ENCODE measurements at places on chromosomes 5 and 9.

DNA sequence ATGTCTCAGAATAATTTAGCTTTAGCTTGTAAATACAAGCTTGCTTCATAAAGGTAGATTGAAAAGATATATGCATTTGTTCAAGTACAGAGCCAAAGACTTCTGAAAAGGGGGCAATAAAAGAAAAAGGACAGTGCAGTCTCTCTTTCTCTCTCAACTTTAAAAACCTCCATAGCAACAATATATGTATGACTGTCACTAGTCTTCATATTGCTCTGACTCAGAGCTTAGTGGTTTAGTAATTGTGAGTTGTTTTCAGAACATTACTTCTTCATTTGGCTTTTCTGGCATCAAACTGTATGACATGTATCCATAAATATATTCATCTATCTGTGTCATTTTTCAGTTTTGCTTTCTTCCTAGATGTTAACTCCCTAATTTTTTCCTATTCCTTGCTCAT is 194.6 kb upstream of the KIF2A start:
- no peak for DNase-seq

DNA sequence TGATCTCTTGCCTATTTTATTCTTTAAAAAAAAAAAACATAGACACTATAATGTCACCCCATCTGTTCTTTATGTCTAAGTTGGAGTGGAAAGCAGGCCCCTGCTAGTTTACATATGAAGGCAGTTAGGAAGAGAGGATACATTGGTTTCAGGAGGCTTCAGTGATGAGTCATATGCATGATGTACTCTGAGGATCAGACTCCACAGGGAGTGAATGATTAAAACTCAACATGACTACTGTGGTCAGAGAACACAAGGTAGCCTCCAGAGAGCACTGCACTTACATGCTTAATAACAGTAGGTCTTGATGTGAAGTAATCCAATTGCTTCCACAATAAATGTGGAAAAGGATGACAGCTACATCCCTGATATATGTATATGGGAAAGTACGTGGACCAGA is 22.7 kb upstream of the FSTL4 start:
- DNase-seq, result peak; percentile 8

DNA sequence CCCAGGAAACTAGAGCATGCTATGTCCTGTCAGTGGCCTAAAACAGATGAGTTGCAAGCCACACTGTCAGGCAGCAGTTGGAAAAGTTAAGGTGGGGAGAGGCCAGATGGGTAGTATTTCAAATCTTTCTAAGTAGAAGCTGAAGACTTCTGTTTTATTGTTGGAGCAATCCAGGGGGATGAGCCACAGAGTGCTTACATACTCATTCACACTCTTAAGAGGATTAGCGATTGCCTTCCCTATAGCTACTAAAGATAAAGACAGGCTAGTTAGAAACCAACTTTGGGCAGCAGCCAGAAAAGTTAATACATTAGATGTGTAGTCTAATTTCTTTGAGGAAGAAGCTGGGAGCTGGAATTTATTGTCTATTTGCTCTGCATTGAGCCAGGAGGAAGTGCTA is 61.7 kb upstream of the ELAVL2 start:
- no peak for DNase-seq

GRCh38 chr5:148950471-148950863 is 112.4 kb downstream of the SH3TC2 start:
- no peak for DNase-seq

DNA sequence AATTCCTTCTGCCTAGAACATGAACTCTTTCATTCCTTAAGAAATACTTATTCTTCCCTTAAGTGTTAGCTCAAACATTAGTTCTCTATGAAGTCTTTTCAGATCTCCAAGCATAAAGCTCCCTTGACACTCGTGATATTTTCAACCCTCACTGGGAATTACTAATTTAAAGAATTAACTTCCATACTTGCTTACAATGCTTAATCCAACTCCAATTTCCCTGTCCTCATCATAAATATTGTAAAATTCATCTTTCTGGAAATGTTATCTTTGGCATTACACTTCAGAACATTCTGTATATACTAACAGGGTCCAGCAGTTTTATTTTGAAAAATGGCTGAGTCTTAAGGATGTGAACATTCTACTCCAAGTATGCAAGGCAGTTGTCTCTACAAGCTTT is 7.2 kb downstream of the STARD4 start:
- DNase-seq, result no peak

DNA sequence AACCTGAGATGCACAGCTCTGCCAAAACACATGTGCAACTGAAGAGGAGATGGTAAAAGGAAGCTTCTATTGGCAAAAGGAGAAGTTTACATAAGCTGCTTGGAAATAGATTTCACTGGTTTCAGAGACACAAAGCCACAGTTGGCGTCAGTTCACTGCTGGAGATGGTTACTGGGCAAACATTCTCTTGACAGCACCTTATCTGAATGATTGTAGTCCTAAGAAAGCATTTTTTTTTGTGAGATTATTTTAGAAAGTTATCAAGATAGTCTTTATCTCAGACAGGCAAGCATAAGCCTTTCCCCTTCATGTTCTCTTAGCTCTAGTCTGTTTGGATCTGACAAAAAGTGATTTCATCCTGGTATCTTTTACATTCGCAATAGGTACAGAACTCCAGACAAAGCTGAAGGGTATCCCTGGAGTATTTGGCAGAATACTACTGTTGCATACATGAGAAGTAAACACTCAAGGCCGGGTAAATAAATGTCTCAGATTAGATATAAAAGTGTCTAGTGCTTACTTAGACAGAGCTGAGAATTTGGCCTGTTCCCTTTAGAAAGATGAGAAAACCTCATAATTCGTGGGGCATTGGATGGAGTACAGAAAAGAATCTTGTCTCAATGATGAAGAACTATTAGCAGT is 1668.0 kb upstream of the NUDT12 start:
- DNase-seq, result no peak

GRCh38 chr5:177603631-177604030 is 3.7 kb downstream of the B4GALT7 start:
- DNase-seq, result no peak

GRCh38 chr9:90770927-90771326 is 30.7 kb upstream of the SYK start:
- no peak for DNase-seq

- DNase-seq, result no peak
Observed at GRCh38 chr9:136981588-136982231, 1.1 kb upstream of the LCNL1 start.

- no peak for DNase-seq
Observed at GRCh38 chr5:101364469-101364868, 461.4 kb upstream of the ST8SIA4 start.

DNA sequence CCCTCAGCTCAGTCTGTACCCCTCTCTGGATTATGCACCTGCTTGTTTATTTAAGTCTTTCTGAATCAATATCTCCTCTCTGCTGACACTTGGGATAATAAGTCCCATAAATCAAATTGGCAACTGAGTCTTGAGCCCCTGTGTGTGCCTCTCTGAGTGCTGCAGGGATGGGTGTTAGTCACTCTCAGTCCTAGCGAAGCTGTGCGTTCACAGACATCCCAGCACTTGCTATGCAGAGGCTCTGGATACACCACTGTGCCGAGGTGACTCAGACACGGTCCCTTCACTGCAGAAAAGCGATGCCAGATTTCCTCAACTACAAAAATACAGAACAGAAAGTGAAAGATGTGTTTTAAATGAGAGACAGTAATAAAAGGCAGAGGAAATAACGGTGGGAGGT is 4.1 kb upstream of the KCNMB1 start:
- peak; percentile 85 for DNase-seq

- no peak for DNase-seq
Observed at GRCh38 chr5:18736051-18736398, 1101.8 kb downstream of the TAF11L14 start.

- no peak for DNase-seq
Observed at GRCh38 chr5:141363952-141364660, at the start of gene PCDHGA5. Gene PCDHGA5 (plus strand): TSS chr5:141364162. CDS start chr5:141364331, 169 bp downstream.

- DNase-seq, result peak; percentile 76
Observed at GRCh38 chr9:136629879-136630661, 32.6 kb upstream of the EGFL7 start.

DNA sequence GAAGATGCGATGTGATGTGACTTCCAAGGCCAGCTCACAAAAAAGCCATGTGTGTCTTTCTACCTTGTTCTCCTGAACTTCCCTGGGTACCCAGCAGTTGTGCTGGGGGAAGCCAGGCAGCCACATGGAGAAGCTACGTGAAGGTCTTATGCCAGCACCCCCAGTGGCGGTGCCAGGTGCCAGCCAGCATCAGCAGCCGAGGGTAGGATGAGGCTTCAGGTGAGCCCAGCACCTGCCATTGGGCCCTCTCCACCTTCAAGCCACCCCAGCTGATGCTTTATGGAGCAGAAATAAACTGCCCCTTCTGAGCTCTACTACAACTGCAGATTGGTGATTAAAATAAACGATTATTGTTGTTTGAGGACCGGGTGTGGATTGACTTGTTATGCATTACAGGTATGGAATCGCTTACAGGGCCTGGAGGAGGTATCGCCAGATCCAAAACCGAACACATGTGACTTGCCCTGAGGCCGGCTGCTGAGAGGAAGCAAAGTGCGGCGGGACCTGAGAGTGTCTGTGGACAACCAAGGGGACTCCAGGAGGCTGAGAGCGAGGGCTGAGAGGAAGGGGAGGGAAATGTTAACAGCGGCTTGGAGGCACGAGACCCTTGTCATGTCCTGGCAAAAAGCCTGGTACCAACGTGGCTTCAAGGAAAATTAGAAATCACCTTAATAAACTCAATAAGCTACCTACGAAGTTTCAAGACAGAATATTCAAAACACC is 36.0 kb upstream of the OLFM1 start:
- DNase-seq, result no peak

DNA sequence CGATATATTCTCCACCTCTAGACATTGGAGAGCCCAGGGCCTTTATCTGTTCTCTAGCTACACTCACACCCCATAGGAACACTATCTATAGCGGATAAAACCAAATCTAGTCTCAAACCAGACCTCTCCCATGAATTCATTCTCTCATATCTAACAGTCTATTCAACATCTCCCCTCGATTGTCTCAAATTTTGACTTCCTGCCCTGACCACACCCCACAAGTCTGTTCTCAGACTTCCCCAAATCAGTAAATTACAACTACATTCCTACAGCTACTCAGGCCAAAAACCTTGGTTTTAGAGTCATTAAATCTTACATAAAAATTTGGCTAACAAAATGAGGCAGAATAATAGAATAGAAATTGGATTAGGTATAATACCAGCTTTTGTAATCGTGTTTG is 12.5 kb upstream of the SLC1A3 start:
- DNase-seq, result no peak

DNA sequence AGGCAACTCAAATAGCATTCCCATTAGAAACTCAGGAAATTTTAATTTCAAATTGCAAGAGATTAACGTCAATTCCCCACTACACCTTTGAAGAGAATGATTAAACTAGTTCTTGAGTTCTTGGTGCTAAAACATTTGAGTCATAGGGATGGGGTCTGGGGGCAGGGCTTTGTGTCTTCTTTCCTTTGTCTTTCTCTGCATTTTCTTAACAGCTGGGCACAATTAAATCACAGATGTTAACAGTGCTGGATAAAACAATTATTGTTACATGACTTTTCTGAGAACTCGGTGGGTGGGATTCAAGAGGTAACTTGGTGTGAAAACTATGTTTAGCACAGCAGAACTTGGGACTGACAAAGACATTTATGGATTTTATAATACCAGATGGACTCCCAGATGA is 351.9 kb upstream of the TNC start:
- DNase-seq, result no peak

DNA sequence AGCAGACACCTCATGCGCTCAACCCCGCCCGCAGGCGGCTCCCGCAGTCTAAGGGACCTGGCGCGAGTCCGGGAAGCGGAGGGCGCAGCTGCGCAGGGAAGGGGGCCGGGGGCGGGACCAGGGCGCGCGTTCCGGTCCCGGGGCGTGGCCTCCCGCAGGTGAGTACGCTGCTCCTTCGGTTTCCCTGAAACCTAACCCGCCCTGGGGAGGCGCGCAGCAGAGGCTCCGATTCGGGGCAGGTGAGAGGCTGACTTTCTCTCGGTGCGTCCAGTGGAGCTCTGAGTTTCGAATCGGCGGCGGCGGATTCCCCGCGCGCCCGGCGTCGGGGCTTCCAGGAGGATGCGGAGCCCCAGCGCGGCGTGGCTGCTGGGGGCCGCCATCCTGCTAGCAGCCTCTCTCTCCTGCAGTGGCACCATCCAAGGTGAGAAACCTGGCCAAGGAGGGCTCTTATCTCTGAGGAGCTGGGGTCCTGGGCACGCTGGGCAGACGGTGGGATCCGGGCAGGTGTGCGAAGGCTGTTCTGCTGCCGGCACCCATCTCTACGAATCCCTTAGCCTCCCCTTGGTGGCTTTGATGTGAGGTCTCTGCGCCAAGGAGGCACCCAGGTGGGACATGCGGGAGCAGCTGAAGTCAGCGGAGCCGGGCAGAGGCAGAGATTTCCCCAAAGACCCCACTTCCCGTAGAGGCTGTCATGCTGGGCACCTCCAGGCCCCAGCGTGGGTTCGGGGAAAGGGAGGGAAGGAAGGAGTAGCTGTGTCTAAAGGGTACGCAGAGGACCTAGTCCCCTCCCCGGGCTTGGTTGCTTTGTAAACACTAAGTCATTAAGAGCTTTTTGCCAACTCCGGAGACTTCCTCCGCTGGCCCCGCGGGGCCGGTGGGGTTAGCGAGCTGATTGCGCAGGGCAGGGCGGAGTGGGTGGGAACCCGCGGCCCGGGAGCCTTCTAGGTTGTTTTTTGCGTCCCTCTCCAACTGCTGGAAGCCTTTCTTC is at the start of gene F2RL1:
TSS of gene F2RL1 (plus strand) at position 187 of the 988 bp plus-strand sequence. CDS start at position 340, 153 bp downstream.
- DNase-seq, result peak; percentile 73

DNA sequence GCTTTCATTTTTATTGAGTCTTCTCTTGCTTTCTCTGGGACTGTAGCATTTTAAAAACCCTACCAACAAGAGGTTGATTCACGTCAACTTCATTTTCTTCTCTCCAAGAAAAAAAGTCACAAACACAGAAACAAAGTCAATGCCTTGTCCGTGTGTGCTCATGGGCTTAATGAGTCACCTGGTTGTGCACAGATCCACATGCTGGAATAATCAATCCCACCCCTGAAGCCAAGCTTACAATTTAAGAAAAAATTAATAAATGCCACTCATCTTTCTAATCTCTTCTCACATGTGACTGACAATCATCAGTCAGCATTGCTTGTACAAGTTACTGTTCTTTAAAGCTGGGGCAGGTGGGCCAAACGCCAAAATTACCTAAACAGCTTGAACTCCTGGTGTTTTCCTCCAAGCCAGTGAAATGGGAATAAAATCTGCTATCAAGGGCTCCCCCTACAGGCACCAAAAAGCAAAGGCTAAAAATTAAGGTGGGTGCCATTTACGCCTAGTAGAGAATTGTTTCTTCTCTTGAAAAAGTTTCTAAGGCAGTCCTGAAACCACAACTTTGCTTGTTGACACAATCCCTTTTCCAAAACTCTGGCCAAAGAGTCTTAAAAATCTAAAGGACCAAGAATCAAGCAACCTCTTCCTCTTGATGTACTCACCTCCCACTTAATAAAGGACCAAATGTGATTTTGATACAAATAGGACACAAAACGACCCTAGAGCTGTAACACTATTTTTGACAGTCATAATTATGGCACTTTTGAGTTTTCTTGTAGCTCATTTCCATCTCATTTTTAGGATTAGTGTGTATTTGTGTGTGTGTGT is 21.3 kb downstream of the TRMO start:
- DNase-seq, result peak; percentile 60

- DNase-seq, result no peak
Observed at GRCh38 chr5:65854925-65855324, 71.5 kb upstream of the ERBIN start.

All from suppressor macrophage treated with lipopolysaccharide for 1 hour (primary cell).